ENCODE measurements at places on chromosomes 2 and 18. TPM values are rescaled to one million over a fixed set of nuclear protein-coding genes. Genes with fewer than 3 reads are reported as not detected.

GRCh38 chr2:37916512-37917082 is 8.5 kb upstream of the RMDN2 start:
- H3K36me3 ChIP-seq = no peaks in the 10 kb centered on the region
- H3K4me3 ChIP-seq = no peak overlapping the region
- DNase-seq = no peak
- no peaks in the 10 kb centered on the region for H3K4me1 ChIP-seq
- no peak overlapping the region for H3K27ac ChIP-seq

DNA sequence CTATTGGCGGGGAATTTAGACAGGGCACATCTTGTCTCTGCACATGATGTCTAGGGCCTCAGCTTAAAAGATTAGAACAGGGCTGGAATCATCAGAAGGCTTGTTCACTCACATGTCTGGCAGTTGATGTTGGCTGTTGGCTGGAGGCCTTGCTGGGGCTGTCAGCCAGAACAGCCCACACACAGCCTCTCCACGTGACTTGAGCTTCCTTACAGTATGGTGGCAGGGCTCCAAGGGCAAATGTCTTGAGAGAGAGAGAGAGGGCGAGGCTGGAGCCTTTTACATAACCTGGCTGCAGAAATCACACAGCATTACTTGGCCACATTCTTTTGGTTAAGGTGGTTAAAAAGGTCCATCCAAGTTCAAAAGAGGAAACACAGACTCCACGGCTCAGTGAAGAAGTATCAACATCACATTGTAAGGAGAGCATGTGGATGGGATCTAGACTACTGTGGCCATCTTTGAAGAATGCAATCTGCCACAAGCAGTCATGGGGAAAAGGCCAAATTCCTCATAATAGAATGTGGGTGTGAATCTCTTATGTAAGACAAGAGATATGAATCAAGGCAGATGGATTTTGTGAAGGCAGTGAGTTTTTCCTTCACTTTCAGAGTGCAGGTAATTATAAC is 30.4 kb downstream of the SRSF7 start:
- peak overlapping the region; percentile 78 for H3K27ac ChIP-seq
- no peaks in the 10 kb centered on the region for H3K27me3 ChIP-seq
- peak overlapping the region; percentile 27 for H3K4me3 ChIP-seq
- peaks cover 44% of the 10 kb centered on the region for H3K36me3 ChIP-seq

UCN gene
- 1.5 TPM for total RNA-seq

- DNase-seq = peak; percentile 91
- H3K27me3 ChIP-seq = no peaks in the 10 kb centered on the region
- peak overlapping the region; percentile 90 for H3K27ac ChIP-seq
- peak overlapping the region; percentile 70 for H3K4me3 ChIP-seq
- peaks cover 5% of the 10 kb centered on the region for H3K36me3 ChIP-seq
Observed at GRCh38 chr2:239369631-239370161, 31.1 kb downstream of the HDAC4 start.

- no peak for DNase-seq
- no peak overlapping the region for H3K4me3 ChIP-seq
- no peaks in the 10 kb centered on the region for H3K27me3 ChIP-seq
- H3K36me3 ChIP-seq = no peaks in the 10 kb centered on the region
- H3K27ac ChIP-seq = no peak overlapping the region
- peaks cover 29% of the 10 kb centered on the region for H3K4me1 ChIP-seq
Observed at GRCh38 chr2:159155320-159155719, 131.2 kb downstream of the WDSUB1 start.

GRCh38 chr2:179218848-179219594 is 45.6 kb downstream of the SESTD1 start:
- no peaks in the 10 kb centered on the region for H3K27me3 ChIP-seq
- no peaks in the 10 kb centered on the region for H3K4me1 ChIP-seq
- H3K27ac ChIP-seq = no peak overlapping the region
- no peaks in the 10 kb centered on the region for H3K36me3 ChIP-seq
- DNase-seq = peak; percentile 72

DNA sequence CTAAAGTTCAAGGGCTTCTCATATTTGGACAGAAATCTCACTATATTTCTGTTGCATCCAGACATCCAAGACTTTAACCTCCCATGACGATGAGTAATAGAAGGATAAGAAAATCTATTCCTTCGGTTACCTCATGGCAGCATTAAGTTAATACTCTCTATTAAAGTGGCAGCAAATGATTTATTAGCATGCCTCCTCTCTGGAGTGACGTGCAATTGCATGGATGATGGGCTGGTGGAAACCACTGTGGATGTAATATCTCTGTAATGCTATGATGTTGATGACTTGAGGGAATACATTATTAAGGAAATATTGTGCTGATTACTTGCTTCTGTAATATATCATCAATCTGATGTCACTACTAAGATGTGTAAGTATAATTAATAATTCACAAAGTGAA is 336.8 kb downstream of the DSEL start:
- no peaks in the 10 kb centered on the region for H3K4me1 ChIP-seq
- no peak overlapping the region for H3K4me3 ChIP-seq
- no peak for DNase-seq

TSGA10 gene
- 9.4 TPM for total RNA-seq

GRCh38 chr2:7440977-7441376 is 523.8 kb downstream of the RNF144A start:
- H3K27ac ChIP-seq = peak overlapping the region; percentile 76
- peaks cover 46% of the 10 kb centered on the region for H3K36me3 ChIP-seq
- peaks cover 1% of the 10 kb centered on the region for H3K27me3 ChIP-seq
- H3K4me1 ChIP-seq = peaks cover 80% of the 10 kb centered on the region
- no peak overlapping the region for H3K4me3 ChIP-seq

RFTN2 gene
- not detected for total RNA-seq

DNA sequence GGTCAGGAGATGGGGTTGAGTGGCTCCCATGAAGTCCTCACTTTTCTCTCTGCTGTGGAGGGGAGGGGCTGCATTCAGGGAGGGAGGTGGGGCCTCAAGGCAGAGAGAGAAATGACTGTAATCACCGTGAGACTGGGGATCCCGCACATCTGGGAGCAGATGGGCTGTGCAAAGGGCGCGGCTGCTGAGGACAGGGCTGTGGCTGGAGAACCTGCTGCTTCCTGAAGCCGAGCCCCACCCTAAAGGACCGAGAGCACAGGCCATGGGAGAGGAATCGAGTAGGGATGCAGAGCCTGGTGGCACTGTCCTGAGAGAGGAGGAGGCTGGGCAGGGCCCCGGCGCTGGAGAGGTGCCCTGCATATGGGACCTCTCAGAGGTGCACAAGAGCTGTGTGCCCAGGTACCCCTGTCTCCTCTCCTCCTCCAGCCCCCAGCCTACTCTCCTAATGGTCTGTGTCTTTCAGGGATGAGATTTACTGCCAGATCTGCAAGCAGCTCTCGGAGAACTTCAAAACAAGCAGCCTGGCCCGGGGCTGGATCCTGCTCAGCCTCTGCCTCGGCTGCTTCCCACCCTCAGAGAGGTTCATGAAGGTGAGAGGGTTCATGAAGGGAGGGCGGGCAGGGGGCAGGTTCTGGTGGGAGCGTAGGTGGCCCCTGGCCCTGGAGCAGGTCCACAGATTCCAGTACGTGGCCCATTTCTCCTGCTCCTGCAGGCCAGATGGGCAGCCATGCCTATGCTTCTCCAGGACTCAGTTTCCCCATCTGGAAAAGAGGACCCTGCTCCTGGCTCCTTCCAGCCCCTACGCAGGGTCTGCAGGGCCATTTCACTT is 25.9 kb upstream of the GPR17 start:
- peaks cover 3% of the 10 kb centered on the region for H3K27me3 ChIP-seq
- H3K27ac ChIP-seq = no peak overlapping the region
- peak; percentile 11 for DNase-seq
- peaks cover 19% of the 10 kb centered on the region for H3K4me1 ChIP-seq
- no peak overlapping the region for H3K4me3 ChIP-seq

- H3K27me3 ChIP-seq = no peaks in the 10 kb centered on the region
- H3K4me1 ChIP-seq = no peaks in the 10 kb centered on the region
- H3K27ac ChIP-seq = no peak overlapping the region
- H3K36me3 ChIP-seq = no peaks in the 10 kb centered on the region
- no peak for DNase-seq
- H3K4me3 ChIP-seq = no peak overlapping the region
Observed at GRCh38 chr2:165371356-165371755, 98.1 kb upstream of the CSRNP3 start.

- H3K27me3 ChIP-seq = no peaks in the 10 kb centered on the region
- DNase-seq = no peak
- no peak overlapping the region for H3K4me3 ChIP-seq
- no peaks in the 10 kb centered on the region for H3K36me3 ChIP-seq
- no peaks in the 10 kb centered on the region for H3K4me1 ChIP-seq
- H3K27ac ChIP-seq = no peak overlapping the region
Observed at GRCh38 chr18:23645568-23646175, 17.0 kb downstream of the ANKRD29 start.

DNA sequence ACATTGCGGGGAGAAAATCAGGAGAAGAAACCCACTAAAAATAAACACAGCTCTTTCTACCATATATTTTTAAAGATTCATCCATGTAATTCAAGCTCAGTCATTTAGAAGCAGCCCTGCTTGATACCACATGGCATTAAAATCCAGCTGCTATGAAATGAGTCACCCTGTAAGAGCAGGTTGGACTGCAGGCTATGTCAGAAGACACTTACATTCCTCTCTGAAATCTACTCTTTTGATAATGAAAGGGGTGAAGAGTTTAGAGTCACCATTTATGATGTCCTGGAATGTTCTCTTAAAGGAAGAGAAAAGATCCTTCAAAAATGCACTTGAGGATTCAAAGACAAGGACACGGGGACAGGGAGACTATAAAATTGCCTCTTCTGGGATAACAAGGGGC is 100.6 kb upstream of the APCDD1 start:
- no peak overlapping the region for H3K4me3 ChIP-seq
- H3K36me3 ChIP-seq = no peaks in the 10 kb centered on the region
- H3K4me1 ChIP-seq = no peaks in the 10 kb centered on the region
- H3K27ac ChIP-seq = no peak overlapping the region
- DNase-seq = no peak

- H3K4me3 ChIP-seq = no peak overlapping the region
- DNase-seq = no peak
- H3K4me1 ChIP-seq = no peaks in the 10 kb centered on the region
- H3K27me3 ChIP-seq = peaks cover 11% of the 10 kb centered on the region
- H3K36me3 ChIP-seq = no peaks in the 10 kb centered on the region
- H3K27ac ChIP-seq = no peak overlapping the region
Observed at GRCh38 chr18:21930177-21930576, 189.6 kb downstream of the MIB1 start.

All from activated CD4-positive, alpha-beta T cell treated with anti-CD3 and anti-CD28 coated beads for 36 hours (primary cell).